ENCODE measurements at places on chromosomes 6 and 20.

- no peak for DNase-seq
Measured at GRCh38 chr20:13042458-13042794, 33.7 kb downstream of the SPTLC3 start.

DNA sequence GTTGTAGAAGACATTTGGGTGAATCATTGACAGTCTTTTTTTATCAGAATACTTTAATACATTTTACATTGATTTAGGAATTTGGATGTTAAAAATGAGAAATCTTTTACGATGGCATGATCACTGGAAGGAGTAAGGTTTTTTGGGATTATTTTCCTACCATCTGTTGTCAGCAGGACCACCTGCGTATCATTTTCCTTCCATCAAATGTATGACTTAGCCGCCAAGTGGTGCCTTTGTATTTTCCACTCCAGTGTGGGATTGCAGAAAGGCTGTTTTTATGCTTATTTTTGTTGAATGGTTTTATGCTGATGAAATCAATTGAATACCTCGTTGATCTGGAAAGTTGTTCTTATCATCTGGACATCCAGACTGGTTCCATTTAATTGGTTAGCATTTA lies 35.8 kb downstream of the AKAP12 start:
- DNase-seq, result no peak

- peak; percentile 50 for DNase-seq
Measured at GRCh38 chr20:58306421-58307261, 2.9 kb upstream of the RAB22A start.

- DNase-seq, result no peak
Measured at GRCh38 chr6:86107985-86108384, 465.3 kb upstream of the SYNCRIP start.

DNA sequence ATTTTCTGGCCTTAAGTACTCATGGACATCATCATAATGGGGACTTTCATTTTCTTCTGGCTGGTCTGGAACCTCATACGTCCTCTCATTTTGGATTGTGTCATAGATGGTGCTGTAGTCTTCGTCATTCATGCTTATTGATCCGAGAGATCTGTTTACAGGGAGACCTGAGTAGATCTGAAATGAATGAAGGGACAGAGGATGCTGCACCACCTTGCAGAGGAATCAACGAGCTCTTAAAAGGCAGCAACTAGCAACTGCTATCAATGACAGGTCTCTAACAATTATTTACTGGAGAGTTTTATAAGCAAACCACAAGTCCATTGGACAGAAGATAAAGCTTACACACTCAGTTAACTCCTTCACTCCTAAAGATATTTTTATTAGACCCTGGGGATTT lies 49.7 kb upstream of the ENPP4 start:
- DNase-seq, result no peak

DNA sequence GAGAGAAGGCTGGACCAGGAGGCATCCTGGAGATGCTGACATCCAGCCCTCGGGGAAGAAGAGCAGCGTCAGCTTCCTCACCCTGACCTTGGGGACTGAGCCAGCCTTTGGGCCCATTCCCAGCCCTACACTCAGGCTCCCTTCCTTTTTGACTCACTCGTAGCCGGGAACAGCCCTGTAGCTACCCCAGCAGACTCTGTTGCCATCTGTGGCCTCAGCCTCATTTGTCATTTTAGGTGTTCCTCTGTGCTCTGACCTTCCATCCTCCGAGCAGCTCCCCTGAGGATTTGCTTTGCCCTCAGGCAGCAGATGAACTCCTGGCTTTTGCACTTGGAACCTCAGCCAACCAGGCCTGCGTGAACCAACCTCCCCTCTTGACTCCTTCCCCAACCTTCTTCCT lies 67.5 kb downstream of the ELOVL2 start:
- peak; percentile 34 for DNase-seq

GRCh38 chr20:62156592-62157386 lies 13.2 kb downstream of the SS18L1 start:
- DNase-seq, result peak; percentile 36

DNA sequence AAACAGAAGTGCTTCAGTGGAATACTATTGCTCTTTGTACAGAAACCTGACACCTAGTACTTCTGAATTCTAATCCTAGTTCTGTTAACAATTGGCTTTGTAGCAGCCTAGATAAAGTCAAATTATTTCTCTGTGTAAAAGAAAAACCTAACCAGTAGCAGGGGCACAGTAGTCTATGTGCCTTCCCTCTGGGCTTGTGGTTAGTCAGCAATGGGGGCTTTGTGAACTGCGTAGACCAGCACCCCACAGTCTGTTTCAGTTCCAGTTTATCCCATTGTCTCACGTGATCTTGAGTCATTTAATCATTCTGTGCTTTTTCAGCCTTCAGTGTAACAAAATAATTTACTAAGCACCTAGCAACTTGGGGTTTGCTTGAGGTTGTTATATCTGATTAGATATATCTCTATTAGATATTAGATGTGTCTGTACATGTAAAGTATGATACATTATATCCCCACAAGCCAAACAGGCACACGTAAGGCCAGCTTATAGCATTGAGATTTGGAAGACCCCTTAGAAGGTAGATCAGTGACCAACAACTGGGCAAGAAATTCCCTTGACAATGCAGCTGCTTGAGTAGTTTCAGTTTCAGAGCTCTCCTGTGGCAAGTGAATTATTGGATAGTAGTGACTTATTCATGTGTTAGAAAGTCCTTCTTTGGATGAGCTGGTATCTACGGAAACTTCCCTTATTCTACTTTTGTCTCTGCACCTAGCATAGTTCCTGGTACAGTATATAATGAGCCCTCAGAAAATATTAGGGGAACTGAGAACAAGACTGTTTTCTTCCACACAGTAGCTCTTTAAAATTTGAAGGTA lies 27.9 kb upstream of the CCR6 start:
- no peak for DNase-seq

DNA sequence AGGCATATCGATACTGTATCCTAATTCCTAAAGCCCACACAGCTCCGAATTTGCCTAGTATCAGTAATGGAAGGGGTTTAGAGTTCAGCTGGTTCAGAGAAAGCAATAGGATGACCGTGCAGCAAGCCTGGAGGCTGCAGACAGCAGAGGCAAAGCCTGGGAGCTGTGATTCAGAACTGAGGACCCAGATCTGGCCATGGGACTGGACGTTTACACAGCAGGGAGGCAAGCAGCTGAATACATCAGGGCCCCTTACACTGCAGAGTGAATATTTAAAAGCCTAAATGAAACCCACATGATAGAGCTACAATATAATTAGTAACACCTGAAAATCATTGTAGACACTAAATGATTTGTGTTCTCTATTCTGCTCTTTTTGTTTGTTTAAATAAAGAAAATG lies 38.0 kb downstream of the ELOVL2 start:
- DNase-seq, result peak; percentile 19

- peak; percentile 54 for DNase-seq
Measured at GRCh38 chr6:144659202-144660182, 374.4 kb downstream of the UTRN start.

GRCh38 chr6:15171026-15171425 lies 74.8 kb upstream of the JARID2 start:
- no peak for DNase-seq

GRCh38 chr6:7154341-7155139 lies 46.8 kb downstream of the RREB1 start:
- DNase-seq, result no peak

DNA sequence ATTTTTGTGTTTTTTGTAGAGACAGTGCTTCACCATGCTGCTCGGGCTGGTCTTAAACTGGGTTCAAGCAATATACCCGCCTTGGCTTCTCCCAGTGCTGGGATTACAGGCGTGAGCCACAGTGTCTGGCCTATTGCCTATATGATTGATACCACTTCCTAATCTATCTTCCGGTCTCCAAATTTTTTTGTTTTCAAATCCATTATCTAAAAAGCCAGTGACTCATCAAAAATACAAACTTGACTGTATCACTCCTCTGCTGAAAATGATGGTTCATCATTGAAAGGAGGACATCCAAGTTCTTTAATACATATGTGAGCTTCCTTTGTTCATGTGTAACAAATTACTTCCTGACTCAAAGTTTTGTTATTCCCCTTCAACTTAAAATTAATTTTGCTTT lies 35.5 kb downstream of the FAM8A1 start:
- DNase-seq, result peak; percentile 13

DNA sequence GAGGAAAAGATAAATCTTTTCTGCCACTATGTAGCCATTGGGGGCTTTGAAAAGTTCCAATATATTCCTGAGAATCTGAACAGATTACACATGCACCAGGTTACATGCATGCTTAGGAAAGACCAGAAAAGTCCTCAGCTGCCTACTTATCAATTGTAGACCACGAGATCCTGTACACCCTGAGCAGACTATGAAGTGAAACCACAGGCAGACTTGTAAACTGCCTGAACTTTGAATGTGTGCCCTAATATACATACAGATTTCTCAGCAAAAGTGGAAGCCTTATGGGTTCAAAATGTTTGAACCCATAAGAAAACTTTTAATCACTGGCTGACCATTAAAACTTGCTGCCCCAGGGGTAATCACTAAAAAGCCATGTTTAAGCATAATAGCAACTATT lies 273.5 kb upstream of the RUNX2 start:
- DNase-seq, result no peak

DNA sequence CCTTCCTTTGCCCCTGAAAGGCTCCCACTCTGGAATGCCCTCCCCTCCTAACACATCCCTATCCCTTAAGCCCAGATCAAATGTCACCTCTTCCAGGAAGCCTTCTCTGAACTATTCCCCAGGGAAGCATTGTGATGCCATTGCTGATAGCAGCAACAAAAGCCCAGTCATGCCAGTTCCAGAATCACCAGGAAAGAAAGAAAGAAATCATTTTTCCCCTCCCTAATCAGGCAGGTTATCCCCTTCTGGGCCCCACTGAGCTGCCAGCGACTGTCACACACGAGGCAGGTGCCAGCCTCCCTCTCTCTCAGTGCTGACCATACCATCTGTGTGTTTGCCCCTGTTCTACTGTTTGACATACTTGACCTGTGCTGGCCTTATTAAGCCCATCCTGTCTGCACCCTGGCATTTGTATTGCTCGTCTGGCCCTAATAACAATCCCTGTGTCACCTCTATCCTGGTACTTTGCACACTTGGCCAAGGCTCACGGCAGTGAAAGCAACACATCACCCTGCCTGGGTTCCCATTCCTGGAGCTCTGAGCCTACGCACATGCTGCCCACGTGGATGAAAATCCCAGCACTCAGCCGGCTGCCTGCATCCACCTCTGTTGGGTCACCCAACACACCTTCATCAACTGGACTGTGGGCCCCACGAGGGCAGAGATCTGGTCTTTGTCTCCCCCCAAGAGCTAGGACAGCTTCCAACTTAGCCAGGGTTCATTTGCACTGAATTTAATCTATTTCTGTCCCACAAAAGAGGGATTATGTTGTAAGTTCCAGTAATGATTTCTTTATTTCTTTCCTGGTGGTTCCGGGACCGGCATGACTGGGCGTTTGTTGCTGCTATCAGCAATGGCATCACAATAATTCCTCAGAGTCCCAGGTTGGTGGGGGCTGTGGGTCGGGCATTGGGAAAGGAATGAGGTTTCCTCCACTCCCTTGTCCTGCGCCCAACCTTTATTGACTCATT lies 5.3 kb upstream of the BPIFB1 start:
- DNase-seq, result no peak

All from fibroblast of mammary gland (primary cell).